ENCODE measurements at places on chromosomes 11 and 22. TPM values are rescaled to one million over a fixed set of nuclear protein-coding genes. Genes with fewer than 3 reads are reported as not detected.

GDPD5 gene
- 90.1 TPM for total RNA-seq

GNB1L gene
- 6.2 TPM for total RNA-seq

GRAMD1B gene
- total RNA-seq, result 6.9 TPM

PELI3 gene
- 4.8 TPM for total RNA-seq

OR6A2 gene
- total RNA-seq, result 0.19 TPM

DGAT2 gene
- 3.0 TPM for total RNA-seq
